ENCODE measurements at places on chromosomes 2 and 18.
A peak's percentile ranks its signal among the peaks of the same experiment; 100 is the strongest.

DNA sequence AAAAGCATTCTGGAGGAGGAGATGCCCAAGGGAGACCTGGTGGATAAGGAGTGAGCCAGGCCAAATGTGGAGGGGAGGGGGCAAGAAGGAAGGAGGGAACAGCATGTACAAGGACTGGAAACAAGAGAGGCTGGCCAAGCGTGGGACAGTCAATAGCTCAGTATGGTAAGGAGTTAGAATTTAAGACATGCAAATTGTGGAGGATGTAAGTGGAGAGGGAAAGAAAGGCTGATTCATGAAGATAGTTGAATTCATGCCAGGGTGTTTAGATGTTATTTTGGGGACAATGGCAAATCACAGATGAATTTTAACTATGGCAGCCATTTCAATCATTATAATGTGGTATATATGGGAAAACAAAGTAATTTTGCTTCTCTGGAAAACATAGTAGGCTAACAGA lies 462.3 kb downstream of the MEIS1 start:
- no peaks in the 10 kb centered on the region for H3K27me3 ChIP-seq
- H3K4me3 ChIP-seq = no peak overlapping the region
- DNase-seq = peak; percentile 42
- no peak overlapping the region for H3K27ac ChIP-seq

DNA sequence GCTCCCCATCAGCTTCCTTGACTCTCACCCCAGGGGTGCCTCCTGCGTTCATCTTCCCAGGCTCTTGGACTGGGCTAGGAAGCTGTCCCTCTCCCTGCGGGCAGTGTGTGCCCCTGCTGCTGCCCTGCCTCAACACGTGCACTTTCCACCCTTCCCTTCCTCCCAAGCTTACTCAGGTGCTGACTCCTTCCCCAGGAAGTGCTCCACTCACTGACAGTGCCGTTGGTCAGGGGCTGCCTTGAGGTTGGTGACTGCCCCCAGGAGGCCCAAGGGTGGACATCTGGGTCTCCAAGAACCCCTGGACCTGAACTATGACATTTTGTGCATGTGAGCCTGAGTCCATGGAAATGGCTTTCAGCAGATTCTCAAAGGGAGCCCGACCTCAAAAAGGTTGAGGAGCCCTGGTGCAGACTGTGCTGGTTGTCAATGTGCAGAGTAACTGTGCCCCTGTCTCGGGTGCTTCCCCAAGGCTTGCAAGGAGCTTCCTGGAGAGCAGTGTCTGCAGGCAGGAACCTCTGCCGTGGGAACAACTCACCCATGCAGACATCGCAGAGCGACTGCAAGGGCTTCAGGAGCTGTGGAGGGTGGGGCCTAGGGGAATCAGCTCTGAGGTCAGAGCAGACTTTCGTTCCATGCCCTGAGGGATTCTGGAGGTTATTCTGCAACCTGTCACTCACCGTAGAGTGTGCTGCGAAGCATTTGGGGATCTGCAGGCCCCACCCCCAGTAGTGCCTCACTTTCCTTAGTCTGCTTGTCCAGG lies 116.5 kb upstream of the MCFD2 start:
- peaks cover 22% of the 10 kb centered on the region for H3K36me3 ChIP-seq
- H3K4me3 ChIP-seq = no peak overlapping the region
- H3K27me3 ChIP-seq = no peaks in the 10 kb centered on the region
- H3K4me1 ChIP-seq = peaks cover 37% of the 10 kb centered on the region
- H3K27ac ChIP-seq = peak overlapping the region; percentile 98
- DNase-seq = no peak

GRCh38 chr2:231613663-231614558 lies 21.2 kb downstream of the TEX44 start:
- no peaks in the 10 kb centered on the region for H3K27me3 ChIP-seq
- H3K4me3 ChIP-seq = peak overlapping the region; percentile 48
- H3K36me3 ChIP-seq = no peaks in the 10 kb centered on the region
- peak; percentile 71 for DNase-seq
- H3K4me1 ChIP-seq = peaks cover 30% of the 10 kb centered on the region

DNA sequence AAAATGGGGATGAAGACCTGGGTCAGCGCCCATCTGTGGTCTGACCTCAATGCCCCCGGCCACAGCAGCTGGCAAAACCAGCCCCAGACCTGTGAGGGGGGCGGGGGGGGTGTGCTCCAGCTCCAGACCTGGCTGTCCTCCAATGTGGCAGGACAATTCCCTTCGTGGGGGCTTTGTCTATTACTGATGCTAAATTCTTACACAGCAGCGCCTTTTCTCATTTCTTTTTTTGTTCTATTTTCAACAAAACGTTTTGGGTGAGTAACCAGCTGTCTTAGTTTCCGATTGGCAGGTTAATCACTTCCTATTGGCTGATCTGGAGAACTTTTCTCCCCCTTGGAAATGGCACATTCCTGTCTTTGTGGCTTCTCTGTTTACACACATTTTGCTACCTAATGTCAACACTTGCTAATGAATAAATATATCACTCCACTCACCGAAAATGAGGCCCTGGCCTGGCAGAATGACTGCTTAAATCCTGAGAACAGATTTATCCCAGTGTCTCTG lies 4.4 kb downstream of the SMAD7 start:
- H3K27ac ChIP-seq = peak overlapping the region; percentile 27
- peaks cover 2% of the 10 kb centered on the region for H3K36me3 ChIP-seq
- no peaks in the 10 kb centered on the region for H3K27me3 ChIP-seq

GRCh38 chr2:136344339-136344738 lies 226.4 kb upstream of the CXCR4 start:
- H3K4me1 ChIP-seq = no peaks in the 10 kb centered on the region
- no peak overlapping the region for H3K4me3 ChIP-seq
- H3K27ac ChIP-seq = no peak overlapping the region
- H3K36me3 ChIP-seq = no peaks in the 10 kb centered on the region

DNA sequence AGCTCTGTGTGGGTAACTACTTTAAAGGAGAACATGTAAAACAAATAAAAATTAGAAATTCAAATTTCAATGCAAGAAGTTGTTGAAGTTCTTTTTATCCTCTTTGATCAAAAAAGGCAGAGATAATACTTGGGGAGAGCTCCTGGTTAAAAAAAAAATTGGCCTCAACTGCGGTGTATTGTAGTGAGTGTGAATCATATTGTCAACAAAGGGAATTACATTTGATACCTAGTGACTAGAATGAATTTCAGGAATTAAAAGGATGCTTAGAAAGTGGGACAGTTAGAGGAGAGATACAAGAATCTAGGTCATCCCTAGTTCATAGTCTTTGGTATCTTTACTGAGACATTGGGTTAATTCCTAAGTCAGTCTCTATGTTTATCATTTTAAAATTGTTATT lies 473.0 kb downstream of the CCDC85A start:
- H3K27me3 ChIP-seq = no peaks in the 10 kb centered on the region
- no peaks in the 10 kb centered on the region for H3K36me3 ChIP-seq
- H3K27ac ChIP-seq = no peak overlapping the region
- H3K4me3 ChIP-seq = no peak overlapping the region
- H3K4me1 ChIP-seq = no peaks in the 10 kb centered on the region

DNA sequence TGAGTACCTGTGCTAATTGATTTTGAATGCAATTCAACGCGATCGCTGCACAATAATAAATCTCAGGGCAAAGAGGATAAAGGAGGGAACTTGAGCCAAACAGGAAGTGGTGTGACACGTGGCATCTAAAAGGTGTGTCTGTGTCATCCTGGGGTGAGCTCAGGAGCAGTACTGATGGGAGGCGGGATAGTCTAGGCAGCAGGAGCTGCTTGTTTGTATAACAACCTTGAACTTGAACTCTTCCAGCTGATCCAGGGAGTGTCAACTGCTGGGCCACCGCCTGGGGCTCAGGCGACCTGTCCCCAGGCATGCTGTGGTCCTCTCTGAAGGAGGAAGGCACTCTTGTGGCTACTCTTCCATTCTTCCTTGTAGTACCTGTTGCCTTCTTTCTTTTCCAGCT lies 61.2 kb downstream of the BOD1L2 start:
- H3K4me3 ChIP-seq = no peak overlapping the region
- no peak overlapping the region for H3K27ac ChIP-seq
- no peaks in the 10 kb centered on the region for H3K36me3 ChIP-seq

- no peak overlapping the region for H3K4me3 ChIP-seq
- no peaks in the 10 kb centered on the region for H3K4me1 ChIP-seq
- peak; percentile 71 for DNase-seq
- H3K36me3 ChIP-seq = no peaks in the 10 kb centered on the region
- H3K27me3 ChIP-seq = no peaks in the 10 kb centered on the region
- no peak overlapping the region for H3K27ac ChIP-seq
Measured at GRCh38 chr2:61135510-61135909, 26.5 kb upstream of the C2orf74 start.

- H3K4me3 ChIP-seq = no peak overlapping the region
- H3K27ac ChIP-seq = no peak overlapping the region
- DNase-seq = peak; percentile 29
- no peaks in the 10 kb centered on the region for H3K36me3 ChIP-seq
Measured at GRCh38 chr2:12935222-12935621, 218.5 kb downstream of the TRIB2 start.

DNA sequence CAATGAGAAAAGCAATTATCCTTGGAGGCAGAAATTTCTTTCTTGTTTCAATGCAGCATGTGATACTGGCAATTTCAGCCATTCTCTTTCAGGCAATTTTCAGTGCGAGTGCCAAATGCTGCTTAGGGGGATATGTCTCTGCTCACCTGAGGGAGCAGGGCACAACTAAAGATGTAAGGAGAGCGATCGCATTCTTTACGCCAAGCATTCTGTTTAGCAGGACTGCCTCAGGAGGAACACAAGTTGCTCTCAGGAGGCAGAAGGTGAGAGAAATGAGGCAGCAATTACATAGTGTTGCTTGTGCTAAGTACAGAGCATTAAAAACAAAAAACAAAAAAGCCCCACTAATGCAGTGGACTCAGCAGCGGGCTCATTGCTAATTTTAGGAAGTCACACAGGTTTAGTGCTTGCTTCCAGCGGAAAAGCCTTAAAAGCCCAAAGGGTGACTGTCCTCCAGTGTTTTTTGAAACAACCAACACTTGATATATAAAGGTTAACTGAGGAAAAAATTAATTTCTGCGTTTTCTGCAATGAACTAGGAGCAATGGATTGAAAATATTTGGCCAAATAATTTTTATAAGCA lies 116.9 kb downstream of the METTL8 start:
- no peaks in the 10 kb centered on the region for H3K27me3 ChIP-seq
- H3K4me3 ChIP-seq = no peak overlapping the region
- DNase-seq = no peak
- no peaks in the 10 kb centered on the region for H3K36me3 ChIP-seq
- H3K27ac ChIP-seq = no peak overlapping the region

GRCh38 chr2:239313776-239314175 lies 87.0 kb downstream of the HDAC4 start:
- H3K4me3 ChIP-seq = no peak overlapping the region
- H3K27me3 ChIP-seq = no peaks in the 10 kb centered on the region
- H3K36me3 ChIP-seq = no peaks in the 10 kb centered on the region
- no peak for DNase-seq
- H3K4me1 ChIP-seq = peaks cover 11% of the 10 kb centered on the region

GRCh38 chr2:234955971-234956509 lies 4.2 kb downstream of the SH3BP4 start:
- H3K4me1 ChIP-seq = peaks cover 14% of the 10 kb centered on the region
- H3K27ac ChIP-seq = peak overlapping the region; percentile 30
- H3K4me3 ChIP-seq = no peak overlapping the region
- no peak for DNase-seq

- no peaks in the 10 kb centered on the region for H3K27me3 ChIP-seq
- DNase-seq = no peak
- H3K27ac ChIP-seq = no peak overlapping the region
- no peak overlapping the region for H3K4me3 ChIP-seq
- H3K36me3 ChIP-seq = no peaks in the 10 kb centered on the region
Measured at GRCh38 chr2:43117521-43118143, 108.8 kb downstream of the ZFP36L2 start.

DNA sequence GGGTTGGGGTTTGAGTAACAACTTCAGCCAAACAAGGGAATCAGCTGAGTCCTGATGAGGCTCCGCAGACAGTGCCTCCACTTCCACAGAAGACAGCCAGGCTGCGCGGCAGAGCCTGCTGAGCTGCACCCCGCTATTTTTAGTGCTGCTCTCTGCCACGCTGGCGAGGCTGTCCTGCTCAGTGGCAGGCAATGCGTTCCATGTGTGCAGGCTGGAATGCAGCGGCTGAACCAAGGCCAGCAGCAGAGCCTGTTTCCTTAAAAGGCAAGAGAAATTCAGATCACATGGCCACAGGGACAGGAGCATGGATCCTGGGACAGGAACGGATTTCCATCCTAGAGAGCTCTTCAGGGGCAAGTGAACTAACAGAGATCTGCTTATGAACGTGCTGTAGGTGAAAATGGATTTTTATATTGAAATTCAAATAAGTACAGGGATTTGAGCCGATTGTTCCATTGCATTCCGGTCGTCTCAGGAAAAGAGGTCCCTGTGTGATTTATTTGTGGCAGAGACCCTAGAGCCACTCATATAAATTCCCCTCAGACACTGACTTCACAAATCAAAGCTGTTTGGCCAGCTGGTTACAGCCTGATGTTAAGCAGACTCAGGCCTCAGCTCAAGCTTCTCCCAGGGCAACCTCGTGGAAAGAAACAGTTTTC lies 98.7 kb downstream of the COL6A3 start:
- H3K4me1 ChIP-seq = peaks cover 16% of the 10 kb centered on the region
- no peaks in the 10 kb centered on the region for H3K36me3 ChIP-seq
- DNase-seq = peak; percentile 98
- no peak overlapping the region for H3K4me3 ChIP-seq
- H3K27me3 ChIP-seq = no peaks in the 10 kb centered on the region
